ENCODE measurements at places on chromosomes 1 and 21.
A peak's percentile ranks its signal among the peaks of the same experiment; 100 is the strongest.

- no peak for DNase-seq
These were observed 693 bp downstream of the SRSF10 start for GRCh38 chr1:23979387-23979880.

- no peak for DNase-seq
These were observed 43.4 kb downstream of the HSD3B1 start for GRCh38 chr1:119550381-119550780.

- no peak for DNase-seq
These were observed 1.7 kb upstream of the C2CD2 start for GRCh38 chr21:41955516-41955915.

- DNase-seq = no peak
These were observed 296.1 kb downstream of the HHIPL2 start for GRCh38 chr1:222251847-222252246.

GRCh38 chr21:45022736-45023135 is 51.6 kb upstream of the ADARB1 start:
- no peak for DNase-seq

DNA sequence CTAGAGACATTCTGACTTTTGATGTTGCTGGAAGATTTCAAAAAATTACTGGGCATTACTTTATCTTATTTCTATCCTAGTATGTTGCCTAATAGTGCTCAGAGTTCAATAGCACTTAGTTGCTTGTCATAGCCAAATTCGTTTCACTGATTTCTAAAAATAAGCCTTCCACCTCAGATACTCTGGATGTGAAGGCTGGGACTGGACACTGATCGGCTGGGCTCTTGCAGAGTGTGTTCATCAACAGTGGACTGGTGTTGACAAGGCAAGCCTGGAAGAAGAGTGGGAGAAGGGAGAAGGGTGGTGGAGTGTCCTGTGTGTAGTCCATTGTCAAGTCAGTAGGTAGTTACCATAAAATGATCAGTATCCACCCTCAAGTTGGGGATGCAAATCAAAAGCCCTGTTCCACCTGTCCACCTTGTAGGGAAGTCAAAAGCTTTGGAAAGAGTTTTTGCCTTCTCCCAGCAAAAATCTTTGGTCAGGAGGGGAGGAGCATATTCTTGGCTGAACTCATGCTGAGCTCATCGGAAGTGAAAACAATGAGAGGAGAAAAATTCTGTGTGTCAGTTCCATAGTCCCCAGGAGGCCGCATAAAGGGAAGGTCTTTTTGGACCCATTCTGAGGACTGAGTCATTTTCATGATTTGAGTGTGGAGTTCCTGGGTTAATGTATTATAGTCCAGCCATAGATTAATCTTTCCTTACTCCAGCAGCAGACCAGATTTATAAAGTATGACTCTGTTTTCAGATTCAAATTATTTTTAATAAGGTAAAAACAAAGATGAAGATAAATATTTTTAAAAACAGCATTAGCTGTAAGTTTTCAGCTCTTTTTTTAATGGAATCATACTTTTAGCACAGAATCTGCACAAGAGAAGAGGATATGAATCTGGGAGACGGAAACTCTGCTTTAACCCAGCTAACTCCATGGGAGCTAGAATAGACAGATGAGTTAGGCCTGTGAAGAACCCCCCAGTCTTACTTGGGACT is 99.5 kb upstream of the BMP8A start:
- DNase-seq = no peak

- DNase-seq = no peak
These were observed 4.2 kb downstream of the IGSF21 start for GRCh38 chr1:18111605-18112297.

DNA sequence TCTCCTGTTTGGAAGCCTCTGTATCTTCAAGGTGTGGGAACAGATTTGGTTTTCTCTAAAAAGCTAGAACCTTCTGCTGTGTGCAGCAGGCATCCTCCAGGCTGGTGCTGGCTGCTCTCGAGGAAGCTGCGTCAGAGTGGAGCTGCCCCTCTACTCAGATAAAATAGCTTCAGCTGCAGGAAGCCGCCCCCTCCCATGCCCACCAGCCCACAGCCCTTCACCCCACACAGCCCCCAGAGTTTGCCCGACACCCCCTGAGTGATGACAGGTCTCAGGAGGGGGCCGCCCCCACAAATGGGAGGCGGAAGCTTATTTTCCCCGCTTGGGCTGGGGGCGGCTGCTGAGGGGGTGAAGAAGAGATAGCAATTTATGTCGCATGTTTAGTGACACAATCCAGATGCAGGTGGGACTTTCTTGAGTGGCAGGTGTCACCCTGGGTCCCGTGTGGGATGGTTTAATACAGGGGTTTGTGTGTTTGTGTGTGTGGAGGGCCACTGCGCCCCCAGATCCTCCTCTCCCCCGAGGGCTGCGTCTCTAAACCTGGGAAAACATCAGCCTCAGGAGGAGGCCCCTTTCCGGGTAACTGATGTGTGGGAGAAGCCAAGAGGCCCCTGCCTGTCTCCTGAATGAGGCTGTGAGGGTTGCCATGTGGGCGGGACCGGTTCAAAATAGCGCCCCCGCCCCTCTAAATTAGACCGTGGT is 55.4 kb downstream of the STUM start:
- DNase-seq = no peak

- peak; percentile 66 for DNase-seq
These were observed 717 bp downstream of the YBX1 start for GRCh38 chr1:42682739-42683531.

DNA sequence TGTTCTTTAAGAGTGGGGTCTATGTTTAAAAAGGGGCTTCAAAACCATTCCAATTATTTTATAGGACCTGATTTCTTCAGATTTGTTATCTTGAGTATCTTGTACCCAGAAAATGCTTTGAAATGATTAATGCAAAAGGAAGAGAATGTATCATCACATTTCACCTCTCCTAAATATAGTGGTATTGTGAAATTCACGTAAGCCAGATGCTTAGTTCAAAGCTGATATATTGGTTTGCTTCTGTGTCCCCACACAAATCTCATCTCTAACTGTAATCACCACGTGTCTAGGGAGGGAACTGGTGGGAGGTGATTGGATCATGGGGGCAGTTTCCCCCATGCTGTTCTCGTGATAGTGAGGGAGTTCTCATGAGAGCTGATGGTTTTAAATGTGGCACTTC is 8.5 kb downstream of the SOAT1 start:
- no peak for DNase-seq

DNA sequence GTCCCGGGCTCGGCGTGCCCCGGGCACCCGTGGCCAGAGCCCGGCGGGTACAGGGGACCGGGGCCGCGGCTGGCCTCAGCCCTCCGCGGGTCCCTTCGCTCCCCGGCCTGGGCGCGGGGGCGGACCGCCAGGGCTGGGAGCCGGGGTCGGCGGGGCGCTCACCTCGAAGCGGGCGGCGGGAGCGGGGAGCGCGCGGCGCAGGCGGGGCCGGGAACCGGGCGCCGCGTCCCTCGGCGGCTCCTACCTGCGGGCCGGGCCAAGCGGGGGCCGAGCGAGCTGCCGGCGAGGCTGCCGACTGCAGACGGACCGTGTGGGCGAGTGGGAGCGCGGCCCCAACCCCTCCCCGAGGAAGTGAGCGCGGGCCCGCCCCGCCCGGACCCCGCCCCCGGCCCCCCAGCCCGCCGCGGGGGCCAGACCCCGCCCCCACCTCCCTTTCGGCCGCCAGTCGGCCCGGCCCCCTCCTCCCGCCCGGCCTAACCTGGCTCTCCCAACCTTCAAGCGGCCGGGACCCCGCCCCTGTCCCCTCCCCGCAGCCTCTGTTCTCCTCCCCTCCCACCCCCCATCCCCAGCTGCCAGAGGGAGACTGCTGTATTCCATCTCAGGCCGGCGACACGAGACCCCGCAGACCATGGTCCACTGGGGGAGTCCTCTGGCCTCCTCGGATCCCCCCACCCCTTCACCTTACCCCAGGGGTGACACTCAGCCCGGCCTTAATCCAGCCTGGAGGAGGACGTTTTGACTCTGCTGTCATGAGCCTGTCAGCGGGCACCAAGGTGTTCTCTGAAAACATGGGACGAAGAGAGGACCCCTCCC is at the start of gene FHL3:
Gene FHL3 (minus strand): TSS at position 320 of the 813 bp plus-strand sequence. CDS start 6,102 bp downstream, outside the sequence.
- peak; percentile 66 for DNase-seq

DNA sequence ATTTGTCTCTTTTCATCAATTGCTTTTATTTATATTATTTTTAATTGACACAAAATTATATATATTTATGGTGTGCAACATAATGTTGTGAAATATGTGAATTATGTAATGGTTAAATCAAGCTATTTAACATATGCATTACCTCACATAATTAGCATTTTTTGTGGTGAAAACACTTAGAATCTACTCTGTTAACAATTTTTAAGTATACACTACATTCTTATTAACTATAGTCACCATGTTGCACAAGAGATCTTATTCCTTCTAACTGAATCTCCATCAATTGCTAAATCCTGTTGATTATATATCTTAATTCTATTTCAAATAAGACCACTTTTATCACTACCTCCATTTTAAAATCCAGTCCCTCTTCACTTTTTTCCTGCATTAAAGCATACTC is 42.5 kb downstream of the PLPPR5 start:
- DNase-seq = no peak

DNA sequence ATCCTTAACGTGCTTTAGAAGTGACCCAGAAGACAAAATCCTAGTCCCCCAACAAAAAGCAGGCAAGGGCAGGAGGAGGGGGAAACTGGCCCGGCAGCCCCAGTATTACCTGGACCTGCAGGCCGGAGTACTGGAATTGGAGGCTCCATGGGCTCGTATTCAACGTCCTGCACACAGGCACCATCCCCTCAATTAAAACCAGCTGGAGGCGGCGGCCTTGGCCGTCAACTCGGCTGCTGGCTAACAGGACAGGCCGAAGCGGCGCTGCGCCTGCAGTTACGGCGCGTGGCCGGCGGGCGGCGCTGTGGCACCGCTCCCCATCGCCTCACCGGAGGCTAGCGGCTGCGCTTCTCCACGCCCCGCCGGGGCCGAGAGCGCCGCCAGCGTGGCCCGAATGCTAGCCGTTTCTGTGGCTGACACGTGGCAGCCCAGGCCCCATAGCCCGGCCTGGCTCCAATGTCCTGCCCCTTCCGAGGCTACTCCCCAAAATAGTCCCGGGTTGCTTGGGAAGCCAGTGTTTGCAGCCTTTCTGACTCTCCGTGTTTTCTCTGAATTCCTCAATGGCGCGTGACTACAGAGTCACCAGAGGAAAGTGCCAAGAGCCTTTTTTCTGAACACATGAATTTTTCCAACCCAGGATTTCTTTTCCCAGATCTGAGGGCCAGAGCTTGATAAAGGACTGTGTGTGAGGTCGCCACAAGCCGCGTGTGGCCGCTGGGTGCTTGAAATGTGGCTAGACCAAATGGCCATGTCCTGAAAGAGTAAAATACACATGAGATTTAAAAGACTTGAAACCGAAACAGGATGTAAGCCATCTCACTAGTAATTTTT is 82.5 kb downstream of the HHIPL2 start:
- peak; percentile 84 for DNase-seq

DNA sequence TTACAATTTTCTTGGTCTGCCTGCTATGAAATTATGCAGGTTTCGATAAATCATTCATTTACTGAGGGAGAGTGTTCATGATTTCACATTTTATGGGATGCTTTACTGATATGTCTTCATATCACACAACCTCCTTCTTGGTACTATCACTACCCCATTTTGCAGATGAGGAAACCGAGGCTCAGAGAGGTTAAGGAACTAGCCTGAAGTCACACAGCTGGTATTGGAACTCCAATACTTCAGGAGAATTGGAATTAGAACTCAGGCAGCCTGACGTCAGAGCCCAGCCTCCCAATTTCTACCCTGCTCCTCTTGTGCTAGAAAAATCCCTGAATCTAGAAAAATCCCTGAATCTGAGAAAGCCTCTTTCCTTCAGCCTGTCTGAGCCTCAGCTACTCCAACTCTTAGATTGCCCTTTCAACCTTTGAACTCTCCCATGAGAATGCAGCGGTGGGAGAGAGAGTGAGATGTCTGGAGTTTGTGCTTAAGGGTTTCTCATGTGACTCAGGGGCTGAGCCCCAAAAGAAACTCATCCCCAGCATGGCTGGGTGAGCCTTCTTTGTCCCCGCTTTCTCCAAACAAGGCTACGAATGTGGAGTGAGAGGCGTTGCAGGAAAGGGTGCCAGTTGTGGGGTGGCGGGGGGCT is 50.8 kb upstream of the IFNLR1 start:
- DNase-seq = no peak

DNA sequence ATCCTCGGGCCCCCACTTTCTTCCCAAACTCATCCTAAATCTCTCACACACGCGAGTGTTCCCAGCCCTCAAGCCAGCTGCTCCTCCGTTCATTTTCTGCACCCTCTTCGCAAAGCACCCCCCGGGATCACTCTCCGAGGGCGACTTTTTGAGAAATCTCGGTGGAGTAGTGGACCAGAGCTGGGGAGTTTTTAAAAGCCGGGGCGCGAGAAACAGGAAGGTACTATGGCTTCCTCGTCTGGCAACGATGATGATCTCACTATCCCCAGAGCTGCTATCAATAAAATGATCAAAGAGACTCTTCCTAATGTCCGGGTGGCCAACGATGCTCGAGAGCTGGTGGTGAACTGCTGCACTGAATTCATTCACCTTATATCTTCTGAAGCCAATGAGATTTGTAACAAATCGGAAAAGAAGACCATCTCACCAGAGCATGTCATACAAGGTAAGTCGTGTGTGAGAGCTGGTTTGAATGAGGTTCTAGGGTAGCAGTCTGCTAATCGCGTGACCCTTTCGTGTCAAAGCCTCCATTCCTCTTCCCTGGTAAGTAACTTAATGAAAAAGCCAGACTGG is 800 bp downstream of the DR1 start:
- DNase-seq = peak; percentile 36

DNA sequence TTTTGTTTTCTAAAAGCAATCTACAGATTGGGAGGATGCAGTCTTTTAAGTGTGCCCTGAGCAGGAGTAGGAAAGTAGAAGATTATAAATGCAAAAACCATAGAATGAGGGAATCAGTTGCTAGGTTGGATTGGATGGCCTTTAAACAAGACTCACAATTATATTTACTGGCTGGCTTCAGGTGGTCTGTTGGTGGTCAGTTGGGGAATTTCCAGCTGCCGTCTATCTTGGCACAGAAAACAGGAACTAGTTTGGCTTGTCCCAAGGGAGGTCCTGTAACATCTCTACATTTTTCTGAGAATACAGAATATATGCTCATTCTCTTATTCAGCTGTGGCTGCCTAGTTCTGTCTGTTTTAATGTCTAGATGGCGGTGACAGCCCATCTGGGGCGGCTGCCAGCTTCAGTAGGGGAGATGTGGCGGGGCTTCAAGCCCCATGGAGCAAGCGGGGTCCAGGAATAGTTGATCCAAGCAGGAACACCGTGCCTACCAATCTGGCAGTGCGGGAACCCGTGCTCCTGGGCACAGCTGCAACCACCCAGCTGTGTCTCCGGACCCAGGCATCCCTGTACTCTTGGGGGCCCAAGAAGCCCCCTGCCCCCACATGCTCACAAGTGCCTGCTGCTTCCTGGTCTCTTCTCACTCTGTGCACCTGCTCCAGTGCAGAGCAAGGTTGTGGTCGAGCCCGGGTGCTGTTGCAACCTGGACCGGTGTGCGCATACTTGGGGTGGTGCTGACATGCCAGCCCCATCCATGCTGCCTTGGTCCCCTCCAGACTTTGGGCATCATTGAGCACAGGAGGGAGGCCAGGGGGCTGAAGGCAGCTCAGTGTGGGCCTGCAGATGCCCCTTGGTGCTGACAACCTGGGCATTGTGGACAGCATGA is 1182.6 kb downstream of the AMY1C start:
- DNase-seq = no peak

- DNase-seq = peak; percentile 71
These were observed 105.9 kb upstream of the HNRNPU start for GRCh38 chr1:244970236-244970743.

GRCh38 chr1:60228041-60228491 is 154.5 kb upstream of the C1orf87 start:
- DNase-seq = no peak

Measured in T-helper 2 cell treated with Interferon-gamma antibody and Interleukin-4, amounts not matched to agents 5 μg/mL and 100 μg/mL, for 36 hours (primary cell).